8988T (cell line): ENCODE measurements at places on chromosomes 7 and 10.

- DNase-seq: no peak
Observed at GRCh38 chr7:133059263-133059662, 22.6 kb downstream of the CHCHD3 start.

GRCh38 chr7:122790591-122790990 lies 87.9 kb upstream of the RNF148 start:
- no peak for DNase-seq

DNA sequence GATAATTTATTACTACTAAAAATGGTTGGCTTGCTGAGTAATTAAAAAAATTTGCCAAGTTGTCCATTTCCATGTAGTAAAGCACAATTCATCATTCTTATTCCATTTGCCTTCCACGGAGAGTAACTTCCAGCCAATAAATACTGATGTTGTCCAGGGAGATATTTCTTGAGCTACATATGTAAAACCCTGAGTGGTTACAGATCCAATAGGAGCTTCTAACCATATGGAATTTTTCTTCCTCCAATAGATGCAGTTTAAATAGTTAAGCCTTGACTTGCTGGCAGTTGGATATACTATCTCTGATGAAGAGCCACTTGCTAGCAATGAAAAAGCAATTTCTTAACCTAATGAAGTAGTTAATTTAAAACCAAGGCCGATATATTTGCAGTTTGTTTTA lies 271.1 kb downstream of the PLXDC2 start:
- no peak for DNase-seq

GRCh38 chr7:138125119-138125518 lies 48.9 kb downstream of the AKR1D1 start:
- DNase-seq: no peak

DNA sequence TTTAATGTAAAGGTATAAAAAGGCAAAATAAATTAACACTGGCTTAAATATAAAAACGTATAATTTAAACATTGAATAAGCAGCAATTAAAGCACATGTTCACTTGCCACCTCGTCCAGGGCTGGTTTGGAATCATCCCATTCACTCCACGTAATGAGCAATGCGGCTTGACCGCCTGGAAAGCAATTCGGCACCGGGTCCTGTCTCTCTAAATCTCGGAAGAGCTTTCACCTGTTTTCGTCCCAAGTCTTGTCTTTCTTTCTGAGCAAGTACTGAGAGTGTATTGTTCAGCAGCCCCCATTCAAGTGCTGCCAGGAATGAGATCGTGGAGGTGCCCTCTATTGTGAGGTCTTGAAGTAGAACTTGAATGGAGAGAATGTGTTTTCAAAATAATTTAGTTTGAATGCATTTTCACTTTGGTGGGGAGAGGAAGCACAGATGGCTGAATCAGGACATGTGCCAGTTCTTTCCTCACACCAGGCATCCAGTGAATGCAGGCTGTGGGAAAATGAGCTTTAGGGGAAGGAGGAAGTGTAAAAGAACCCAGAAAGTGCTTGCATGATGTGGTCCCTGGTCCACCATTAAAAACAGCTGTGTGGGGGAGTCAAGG lies 515.2 kb downstream of the REEP3 start:
- DNase-seq: no peak

DNA sequence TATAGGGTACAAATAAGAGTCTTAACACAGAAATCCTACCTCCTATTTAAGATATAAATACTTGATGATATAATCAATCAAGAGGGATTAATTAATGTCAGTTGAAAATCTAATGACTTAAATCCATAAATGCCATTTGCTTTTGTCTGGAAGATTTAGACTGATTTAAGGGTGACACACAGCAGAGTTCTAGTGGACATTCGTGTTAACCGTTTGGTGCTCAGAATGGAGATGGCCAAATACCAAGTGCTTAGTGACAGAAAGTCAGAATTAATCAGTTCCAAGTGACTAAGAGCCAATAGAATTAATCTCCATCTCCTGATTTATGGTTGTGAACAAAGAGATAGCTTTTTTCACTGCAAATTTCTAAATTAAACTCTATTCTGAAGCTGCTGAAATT lies 36.2 kb downstream of the NAMPT start:
- no peak for DNase-seq

- no peak for DNase-seq
Observed at GRCh38 chr10:21039721-21040120, 142.6 kb upstream of the NEBL start.

GRCh38 chr10:6416892-6417512 lies 163.1 kb downstream of the PRKCQ start:
- DNase-seq: peak; percentile 21

- no peak for DNase-seq
Observed at GRCh38 chr7:26005683-26006410, 146.2 kb upstream of the NFE2L3 start.

- DNase-seq: no peak
Observed at GRCh38 chr7:91843831-91844230, 36.7 kb downstream of the MTERF1 start.

GRCh38 chr10:70954381-70955176 lies 66.2 kb upstream of the PCBD1 start:
- DNase-seq: no peak

DNA sequence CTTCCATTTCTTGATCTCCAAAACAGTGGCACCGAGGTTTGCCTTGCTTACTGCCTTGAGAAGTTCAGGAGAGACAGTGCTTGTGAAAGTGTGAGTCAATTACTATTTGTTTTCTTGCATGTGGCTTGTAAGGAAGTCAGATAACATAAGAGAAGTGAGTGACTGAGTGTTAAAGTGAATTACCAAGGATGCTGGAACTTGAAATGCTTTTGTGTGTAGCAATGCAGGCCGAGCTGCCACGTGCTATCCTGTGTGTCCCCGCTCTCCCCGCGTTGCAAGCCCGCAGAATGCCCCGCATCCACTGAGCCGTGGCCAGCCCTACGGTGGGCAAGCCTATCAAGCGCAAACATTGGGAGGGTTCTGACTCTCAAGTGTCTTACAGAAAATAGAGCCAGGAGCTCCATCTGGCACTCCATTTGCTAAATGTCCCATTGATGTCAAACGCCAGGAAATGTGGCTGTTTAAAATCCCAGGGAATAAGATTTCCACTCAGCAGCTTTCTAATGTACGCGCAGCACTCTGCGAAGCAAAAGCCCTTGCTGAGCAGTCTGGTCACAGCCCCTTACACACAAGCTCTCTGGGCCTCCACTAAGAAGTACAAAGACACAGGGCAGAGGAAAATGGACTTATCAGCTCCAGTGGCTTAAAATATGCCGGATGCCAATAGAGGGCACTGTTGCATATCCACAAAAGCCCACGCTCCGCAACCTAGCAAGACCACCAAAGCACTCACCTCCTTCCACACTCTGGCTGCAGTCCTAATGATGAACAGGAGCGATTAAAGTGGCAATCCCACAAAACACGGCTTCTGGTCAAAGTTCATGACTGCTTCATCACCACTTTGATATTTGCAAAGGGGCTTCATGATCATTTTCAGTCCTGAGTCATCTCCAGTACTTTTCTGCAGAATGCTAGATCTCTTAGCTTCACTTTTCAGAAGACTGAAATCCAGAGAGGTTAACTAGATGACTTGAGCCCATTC lies 158.0 kb upstream of the ITGB1 start:
- DNase-seq: no peak

- no peak for DNase-seq
Observed at GRCh38 chr10:89627830-89628229, 17.2 kb downstream of the PANK1 start.

GRCh38 chr10:92112462-92112861 lies 178.4 kb downstream of the CPEB3 start:
- no peak for DNase-seq

- no peak for DNase-seq
Observed at GRCh38 chr7:134829380-134829986, 50.0 kb downstream of the CALD1 start.

- DNase-seq: no peak
Observed at GRCh38 chr10:114685456-114685855, 27.4 kb upstream of the ABLIM1 start.

DNA sequence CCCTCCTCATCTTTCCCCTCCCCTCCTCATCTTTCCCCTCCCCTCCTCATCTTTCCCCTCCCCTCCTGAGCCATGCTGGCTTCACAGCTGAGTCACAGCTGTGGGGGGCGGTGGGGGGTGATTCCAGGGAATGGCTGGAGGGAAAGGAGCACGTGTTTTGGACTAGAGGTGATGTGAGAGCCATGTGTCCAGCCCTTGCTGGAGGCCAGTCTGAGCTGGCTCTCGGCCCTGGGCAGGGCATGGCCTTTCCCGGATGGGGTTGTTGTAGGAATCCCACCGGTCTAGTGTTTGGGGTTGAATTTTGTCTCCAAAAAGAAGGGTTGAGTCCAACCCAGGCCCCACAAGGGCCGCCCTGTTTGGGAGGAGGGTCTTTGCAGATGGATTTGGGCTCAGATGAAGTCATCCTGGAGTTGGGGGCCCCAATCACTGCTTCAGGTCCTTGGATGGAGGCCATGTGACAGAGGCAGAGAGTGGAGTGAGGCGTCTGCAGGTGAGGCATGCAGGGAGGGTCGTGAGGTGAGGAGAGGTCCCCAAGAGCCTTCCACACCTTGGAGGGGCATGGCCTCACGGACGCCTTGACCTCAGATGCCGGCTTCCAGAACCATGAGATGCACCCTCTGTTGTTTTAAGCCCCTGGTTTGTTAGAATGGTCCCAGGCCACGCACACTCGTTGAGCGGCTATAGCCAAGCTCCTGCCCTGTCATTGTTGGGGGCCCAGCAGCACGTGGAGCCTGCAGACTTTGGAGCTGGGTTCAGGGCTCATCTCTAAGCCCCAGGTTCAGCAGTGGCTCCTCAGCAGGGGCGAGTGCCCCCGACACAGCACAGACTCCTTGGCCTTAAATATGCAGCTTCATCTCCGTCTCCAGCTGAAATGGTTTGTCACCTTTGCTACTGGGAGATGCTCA lies 101.6 kb downstream of the DNAJB6 start:
- no peak for DNase-seq

DNA sequence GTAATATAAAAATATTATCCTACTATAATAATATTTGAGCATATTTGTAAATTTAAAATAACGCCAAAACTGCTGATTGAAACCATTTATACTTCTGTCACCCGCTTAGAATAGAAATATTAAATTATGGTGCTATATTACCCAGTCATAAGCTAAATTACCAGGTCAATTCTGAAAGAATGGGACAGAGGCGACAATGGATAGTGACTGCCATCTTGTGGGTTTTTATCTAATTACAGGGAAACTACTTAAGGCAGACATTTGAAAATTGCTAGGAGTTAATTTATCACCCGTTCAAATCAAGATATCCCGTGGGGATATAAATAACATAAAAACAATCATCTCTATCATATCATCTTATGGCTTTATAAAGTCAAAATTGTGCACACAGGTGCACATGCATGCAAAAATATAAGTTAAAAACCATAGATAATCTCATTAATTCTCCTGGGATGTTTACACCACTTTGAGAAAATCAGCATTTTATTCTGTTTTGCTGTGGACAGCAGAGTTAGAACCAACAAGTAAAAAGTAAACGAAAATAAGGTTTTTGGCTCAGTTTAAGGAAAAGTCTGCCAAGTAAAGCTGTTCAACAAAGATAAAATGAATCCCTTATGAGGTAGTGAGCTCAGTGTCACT lies 41.3 kb upstream of the HPSE2 start:
- no peak for DNase-seq

GRCh38 chr7:1567049-1567771 lies 2.6 kb downstream of the PSMG3 start:
- peak; percentile 9 for DNase-seq

GRCh38 chr7:99094401-99094800 lies 49.5 kb downstream of the SMURF1 start:
- no peak for DNase-seq

- DNase-seq: no peak
Observed at GRCh38 chr10:13298748-13299436, 972 bp downstream of the PHYH start.

- no peak for DNase-seq
Observed at GRCh38 chr10:86849181-86849894, 92.9 kb downstream of the BMPR1A start.

DNA sequence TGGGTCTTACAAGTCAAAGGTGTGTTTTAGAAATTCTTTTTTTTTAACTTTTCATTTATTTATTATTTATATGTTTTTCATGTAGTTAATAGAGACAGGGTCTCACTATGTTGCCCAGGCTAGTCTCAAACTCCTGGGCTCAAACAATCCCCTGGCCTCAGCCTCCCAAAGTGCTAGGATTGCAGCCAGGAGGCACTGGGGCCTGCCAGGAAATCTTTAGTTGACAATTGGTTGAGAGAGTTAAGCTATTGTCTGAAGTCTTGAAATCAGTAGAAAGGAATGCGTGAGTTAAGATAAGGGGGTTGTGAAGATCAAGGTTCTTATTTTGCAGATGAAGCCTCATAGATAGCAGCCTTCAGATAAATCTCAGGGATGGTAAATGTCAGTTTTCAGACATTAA lies 245.4 kb upstream of the GALNT17 start:
- DNase-seq: no peak

DNA sequence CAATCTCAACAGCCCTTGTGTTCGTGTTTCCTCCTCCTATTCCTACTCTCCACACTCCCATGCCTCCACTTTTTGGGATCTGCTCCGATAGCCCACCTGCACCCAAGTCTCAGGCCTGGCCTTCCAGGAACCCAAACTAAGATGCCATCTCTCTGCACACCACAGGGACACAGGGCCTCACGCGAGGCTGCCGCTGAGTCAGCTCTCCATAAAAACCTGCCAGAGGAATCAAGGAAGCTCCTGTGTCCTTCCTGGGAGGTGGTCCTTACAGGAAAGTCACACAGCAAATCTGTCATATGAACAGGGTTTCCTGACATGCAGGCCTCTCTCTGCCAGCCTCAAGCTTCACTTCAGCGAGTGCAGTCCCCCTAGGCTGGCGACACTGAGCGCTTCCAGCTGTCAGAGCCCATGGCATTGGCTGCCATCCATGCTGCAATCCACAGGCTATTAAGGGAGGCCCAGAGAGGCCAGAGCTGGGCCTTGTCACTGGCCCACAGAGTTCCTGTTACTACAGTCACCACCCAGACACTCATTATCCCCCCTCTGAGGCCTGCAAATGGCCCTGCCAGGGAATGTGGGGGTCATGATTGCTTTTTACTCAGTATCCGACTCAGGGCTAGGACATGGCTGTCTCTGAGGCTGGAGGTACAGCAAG lies 151.4 kb downstream of the OAT start:
- no peak for DNase-seq

DNA sequence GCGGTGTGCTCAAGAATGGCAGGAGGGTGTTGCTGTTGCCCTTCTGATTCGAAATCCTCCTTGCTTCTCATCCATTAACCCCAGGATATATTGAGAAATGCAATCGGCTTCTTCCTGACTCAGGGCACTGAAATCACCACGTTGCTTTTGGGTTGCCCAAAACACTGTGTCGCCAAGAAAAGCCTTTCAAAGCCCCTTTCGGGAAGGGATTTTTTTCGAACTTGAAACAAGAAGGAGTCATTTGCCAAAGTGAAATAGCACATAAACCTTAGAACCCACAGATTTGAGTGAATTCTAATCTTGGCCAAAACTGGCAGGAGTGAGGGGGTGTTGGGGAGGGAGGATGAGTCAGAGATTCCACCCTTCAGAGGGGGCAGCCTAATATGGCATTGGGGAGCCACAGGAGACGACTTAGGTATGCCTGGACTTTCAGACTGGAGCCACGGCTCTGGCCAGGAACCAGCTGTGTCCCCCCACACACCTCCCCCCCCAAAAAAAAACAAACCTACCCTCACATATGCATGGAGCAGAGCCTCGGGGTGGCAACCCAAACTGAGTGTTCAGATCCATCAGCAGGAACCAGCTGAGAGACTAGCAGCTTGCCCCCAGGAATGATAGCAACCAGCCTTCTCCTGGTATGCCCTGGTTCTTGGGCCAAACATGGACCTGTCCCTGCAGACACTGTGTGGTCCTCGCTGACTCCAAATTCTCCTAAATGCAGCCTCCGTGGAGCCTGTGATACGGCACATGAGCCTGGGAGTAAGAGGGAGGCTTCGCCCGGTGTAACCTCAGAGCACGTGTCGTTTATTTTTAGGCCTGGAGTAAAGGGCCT lies 138.4 kb downstream of the FGFR2 start:
- DNase-seq: no peak
